ENCODE measurements at places on chromosomes 5 and 9. TPM values are rescaled to one million over a fixed set of nuclear protein-coding genes. Genes with fewer than 3 reads are reported as not detected.

The PFN3 gene
- not detected for total RNA-seq

The LCN9 gene
- total RNA-seq: not detected

The PCDHGA10 gene
- total RNA-seq: 10.2 TPM

The ACTL7B gene
- total RNA-seq: not detected

The FRMD3 gene
- total RNA-seq: 0.66 TPM

The FAM151B gene
- 4.8 TPM for total RNA-seq

The COL27A1 gene
- 5.4 TPM for total RNA-seq

The SVEP1 gene
- total RNA-seq: 76.3 TPM

The CNTNAP3 gene
- under 0.01 TPM for total RNA-seq

The BSPRY gene
- not detected for total RNA-seq

The ANKRD55 gene
- total RNA-seq: under 0.01 TPM

The DNAH5 gene
- 0.77 TPM for total RNA-seq

The STING1 gene
- 70.2 TPM for total RNA-seq

The AK1 gene
- 47.6 TPM for total RNA-seq

The KCNT1 gene
- not detected for total RNA-seq

The SARDH gene
- total RNA-seq: 9.0 TPM
